ENCODE measurements at places on chromosomes 1 and 21. TPM values are rescaled to one million over a fixed set of nuclear protein-coding genes. Genes with fewer than 3 reads are reported as not detected.

- no peak for DNase-seq
Measured at GRCh38 chr1:223466151-223466550, 72.9 kb downstream of the CCDC185 start.

GRCh38 chr1:242056988-242057744, 58.3 kb upstream of the MAP1LC3C start:
- DNase-seq, result no peak

GRCh38 chr21:42530167-42530518, 16.5 kb downstream of the SLC37A1 start:
- no peak for DNase-seq

DNA sequence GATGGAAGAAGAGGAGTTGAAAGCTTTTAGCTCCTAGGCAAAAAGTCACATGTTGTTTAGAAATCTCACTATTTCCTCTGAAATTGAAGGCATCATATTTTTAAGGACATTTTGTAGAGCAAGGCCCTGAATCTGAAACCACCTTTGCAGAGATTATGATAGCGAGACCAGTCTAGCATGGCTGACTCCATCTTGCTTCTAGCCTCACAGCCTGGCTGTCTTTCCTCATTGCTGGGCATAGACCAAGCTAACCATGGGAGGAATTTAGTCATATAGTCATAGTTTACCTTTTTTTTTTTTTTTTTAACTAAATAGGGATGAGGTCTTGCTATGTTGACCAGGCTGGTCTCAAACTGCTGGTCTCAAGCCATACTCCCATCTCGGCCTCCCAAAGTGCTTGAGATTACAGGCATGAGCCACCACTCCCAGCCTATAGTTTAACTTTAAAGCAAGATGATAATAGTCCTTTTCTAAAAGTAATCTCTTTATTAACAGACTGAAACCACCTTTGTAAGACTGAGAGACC, 42.2 kb upstream of the ZNF326 start:
- no peak for DNase-seq

- no peak for DNase-seq
Measured at GRCh38 chr1:31763671-31764311, 349 bp downstream of the ADGRB2 start.

Gene CLCA4
- not detected for total RNA-seq

Measured in thoracic aorta (tissue), 2 donors.